Activated CD8-positive, alpha-beta T cell treated with anti-CD3 and anti-CD28 coated beads for 36 hours (primary cell): ENCODE measurements at places on chromosomes 11 and 22.

GRCh38 chr11:36258730-36259360 is 30.4 kb downstream of the COMMD9 start:
- no peaks in the 10 kb centered on the region for H3K36me3 ChIP-seq
- peaks cover 16% of the 10 kb centered on the region for H3K27me3 ChIP-seq
- no peaks in the 10 kb centered on the region for H3K4me1 ChIP-seq

DNA sequence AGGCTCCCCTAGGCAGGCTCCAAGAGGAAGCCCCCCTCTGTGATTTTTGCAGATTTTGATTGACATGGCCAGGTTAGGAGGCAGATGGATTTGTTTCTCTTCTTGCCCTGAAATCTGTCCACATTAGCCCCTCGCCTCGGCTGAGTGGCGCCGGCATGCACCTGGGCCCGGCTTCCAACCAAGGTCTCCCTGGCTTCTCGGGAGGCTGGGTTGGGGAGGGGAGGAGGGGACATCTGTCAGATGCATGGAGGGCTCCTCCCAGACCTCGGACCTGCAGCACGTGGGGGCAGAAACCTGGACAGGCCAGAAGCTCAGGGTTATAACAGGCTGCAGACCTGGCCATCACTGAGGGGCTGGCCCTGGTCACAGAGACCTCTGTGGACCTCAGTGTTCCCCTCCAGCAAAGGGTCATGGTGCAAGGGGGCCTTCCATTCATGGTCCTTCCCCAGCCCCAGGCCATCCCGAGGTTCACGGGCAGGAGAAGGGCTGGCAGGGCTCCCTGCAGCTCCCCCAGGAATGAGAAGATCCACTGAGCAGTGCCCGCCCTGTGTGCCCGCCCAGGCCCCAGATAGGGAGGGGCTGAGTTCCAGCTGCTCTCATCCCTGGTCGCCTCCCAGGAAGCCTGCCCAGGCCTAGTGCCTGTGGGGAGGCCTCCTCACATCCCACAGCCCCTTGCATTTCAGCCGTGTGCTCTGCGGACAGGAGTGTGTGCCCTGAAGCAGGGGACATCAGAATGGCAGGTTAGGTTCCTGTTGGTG is 747.8 kb downstream of the BRD1 start:
- no peaks in the 10 kb centered on the region for H3K27me3 ChIP-seq
- H3K27ac ChIP-seq: no peak overlapping the region
- DNase-seq: no peak
- no peaks in the 10 kb centered on the region for H3K4me1 ChIP-seq

GRCh38 chr11:72381584-72382090 is 52.7 kb downstream of the CLPB start:
- no peak overlapping the region for H3K27ac ChIP-seq
- no peaks in the 10 kb centered on the region for H3K4me1 ChIP-seq
- H3K4me3 ChIP-seq: no peak overlapping the region
- DNase-seq: no peak
- no peaks in the 10 kb centered on the region for H3K27me3 ChIP-seq

DNA sequence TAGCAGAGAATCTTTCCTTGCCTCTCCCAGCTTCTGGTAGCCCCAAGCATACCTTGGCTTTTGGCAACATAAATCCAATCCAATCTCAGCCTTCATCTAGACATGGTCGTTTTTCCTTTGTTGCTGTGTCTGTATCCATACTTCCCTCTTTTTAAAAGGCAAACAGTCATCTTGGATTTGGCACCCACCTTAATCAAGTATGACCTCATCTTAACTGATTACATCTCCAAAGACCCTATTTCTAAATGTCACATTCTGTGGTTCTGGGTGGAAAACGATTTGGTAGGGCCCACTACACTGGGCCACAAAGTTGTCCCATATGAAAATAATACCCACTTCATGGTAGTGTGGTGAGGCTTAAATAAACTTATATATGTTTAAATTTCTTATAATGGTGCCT is 852 bp downstream of the BUD13 start:
- peaks cover 33% of the 10 kb centered on the region for H3K36me3 ChIP-seq
- no peaks in the 10 kb centered on the region for H3K27me3 ChIP-seq
- peak overlapping the region; percentile 92 for H3K4me3 ChIP-seq
- no peak for DNase-seq

- H3K4me3 ChIP-seq: no peak overlapping the region
- H3K36me3 ChIP-seq: peaks cover 3% of the 10 kb centered on the region
- no peaks in the 10 kb centered on the region for H3K27me3 ChIP-seq
- H3K27ac ChIP-seq: no peak overlapping the region
- no peaks in the 10 kb centered on the region for H3K4me1 ChIP-seq
Measured at GRCh38 chr11:28529046-28529445, 420.9 kb downstream of the METTL15 start.
